Stimulated activated CD8-positive, alpha-beta memory T cell treated with anti-CD3 and anti-CD28 coated beads, Interleukin-15, amount 100 ng/mL, for 48 hours (primary cell): ENCODE measurements at places on chromosomes 6 and 20.

- no peak for DNase-seq
Measured at GRCh38 chr6:107805504-107805903, 18.6 kb downstream of the SCML4 start.

DNA sequence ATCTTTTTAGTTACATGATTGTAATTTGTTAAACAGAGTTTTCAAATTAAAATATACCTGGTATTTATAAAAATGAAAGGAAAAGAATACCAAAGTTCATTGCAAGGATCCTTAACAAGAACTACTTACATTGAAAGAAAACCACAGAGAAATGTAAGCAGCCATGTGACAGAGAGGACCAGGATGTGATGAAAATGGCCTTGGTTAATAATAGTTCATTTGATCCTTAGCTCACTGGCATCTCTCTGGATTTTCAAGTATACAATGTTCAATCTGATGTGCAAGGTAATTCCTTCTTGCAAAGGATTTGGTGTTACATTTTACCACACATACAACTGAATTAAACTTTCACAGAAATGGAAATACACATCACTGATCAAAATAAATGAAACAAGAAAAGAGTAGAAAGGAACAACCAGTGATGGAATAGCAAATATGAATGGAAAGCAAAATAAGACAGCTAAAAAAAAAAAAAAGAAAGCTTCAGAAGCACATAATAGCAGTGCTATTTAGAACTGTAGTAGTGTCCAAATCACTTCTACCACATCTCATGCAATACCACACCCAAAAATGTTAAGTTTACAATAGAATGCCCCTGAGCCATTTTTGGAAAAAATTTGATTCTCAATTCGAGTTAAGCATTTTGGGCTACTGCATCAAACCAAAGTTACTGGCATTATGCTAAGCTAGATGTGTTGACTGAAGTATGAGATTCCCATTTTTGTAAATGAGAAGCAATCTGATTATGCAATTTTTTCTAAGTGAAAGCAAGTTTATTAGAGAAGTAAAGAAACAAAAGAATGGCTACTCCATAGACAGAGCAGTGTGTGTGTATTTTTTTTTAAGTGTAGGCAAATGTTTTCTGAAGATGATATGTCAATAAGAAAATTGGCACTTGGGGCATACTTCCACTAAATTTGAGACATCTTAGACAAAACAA is 22.6 kb upstream of the HLA-A start:
- no peak for DNase-seq

DNA sequence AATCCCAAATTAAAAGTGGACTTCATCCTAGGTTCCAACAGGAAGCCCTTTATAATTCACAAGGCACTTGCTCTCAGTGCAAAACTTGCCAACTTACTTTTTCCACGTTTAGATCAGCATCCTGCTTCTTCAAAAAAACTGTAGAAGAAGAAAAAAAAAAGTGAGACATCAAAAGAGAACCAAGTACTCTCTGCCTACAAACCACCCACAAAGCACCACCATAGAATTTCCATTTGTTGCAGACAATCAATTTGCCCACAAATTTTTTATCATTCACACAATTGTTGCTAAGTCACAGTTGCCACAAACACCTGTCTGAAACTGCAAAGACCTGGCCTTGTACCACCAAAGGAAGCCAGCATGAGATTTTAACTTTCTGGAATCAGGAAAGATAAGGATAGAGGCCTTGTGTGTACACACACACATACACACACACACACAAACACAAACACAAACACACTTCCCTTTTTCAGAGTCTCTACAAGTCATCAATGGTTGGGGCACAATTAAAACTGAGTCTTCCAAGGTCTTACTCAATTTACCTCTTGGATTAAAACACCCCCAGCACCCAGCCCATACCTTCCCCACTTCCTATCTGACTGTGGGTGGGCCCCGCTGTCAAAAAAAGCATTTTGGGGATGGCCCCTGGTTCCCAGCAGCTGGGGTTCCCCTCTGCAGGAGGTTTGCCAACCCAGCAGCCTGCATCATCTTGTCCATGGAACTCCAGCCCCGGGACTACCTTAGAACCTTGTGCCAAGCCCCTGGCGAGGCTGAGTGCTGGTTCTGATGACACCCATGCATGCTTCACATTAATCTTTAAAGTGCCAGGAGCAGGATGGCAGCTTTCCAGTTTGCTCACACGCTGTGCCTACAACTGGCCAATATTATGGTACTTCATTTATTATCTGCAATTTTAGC is 26.5 kb downstream of the FYN start:
- no peak for DNase-seq

- no peak for DNase-seq
Measured at GRCh38 chr6:170272341-170273065, 18.4 kb downstream of the DLL1 start.

DNA sequence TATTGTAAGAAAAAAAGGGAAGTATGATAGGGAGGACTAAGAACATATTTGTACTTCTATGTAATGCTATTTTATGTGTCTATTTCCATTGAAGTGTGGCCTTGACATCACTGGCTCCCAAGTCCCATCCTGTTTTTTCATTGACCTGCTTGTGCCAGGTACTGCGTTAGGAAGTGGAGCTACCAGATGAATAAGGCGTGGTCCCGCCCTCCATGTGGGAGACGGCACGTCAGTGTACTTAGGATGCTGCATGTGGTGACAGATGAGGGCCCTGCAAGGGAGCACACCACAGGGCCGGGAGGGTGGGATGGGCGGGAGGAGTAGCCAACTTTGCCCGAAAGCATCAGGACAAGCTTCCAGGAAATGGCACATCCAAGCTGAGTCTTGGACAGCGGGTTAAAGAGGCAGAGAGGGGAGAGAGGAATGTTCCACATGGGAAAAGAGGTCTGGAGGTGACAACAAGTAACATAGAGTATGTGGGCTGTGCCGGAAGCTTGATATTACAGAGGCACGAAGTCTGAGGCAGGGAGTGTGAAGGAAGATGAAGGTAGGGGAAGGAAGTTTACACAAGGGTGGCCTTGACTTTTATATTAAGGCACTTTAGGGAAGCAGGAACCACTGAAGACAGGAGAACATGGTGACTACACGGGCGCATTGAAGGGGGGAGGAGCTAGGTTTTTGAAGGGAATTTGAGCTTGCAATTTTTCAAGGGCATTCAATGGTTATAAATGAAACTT is 140.6 kb downstream of the MTHFD1L start:
- no peak for DNase-seq

DNA sequence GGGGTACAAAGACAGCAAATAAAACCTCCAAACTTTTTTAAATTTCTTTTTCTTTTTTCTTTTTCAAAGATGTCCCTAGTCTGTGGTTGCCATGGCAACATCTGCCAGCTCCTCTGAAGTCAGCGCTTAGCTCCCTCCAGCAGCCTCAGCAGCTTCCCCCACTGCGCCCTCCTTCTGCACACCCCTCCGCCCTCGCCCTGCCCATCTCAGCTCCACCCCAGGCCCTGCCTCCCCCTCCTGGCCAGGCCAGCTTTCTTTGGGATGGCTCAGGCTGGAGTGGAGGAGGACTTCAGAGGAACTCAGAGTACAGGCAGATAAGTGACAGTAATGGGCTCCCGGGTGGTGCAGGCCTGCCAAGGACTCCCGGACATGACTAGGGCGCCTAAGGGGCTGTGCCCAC is 104.6 kb downstream of the LRFN2 start:
- no peak for DNase-seq

- no peak for DNase-seq
Measured at GRCh38 chr6:131784561-131784960, 23.3 kb upstream of the ENPP1 start.

DNA sequence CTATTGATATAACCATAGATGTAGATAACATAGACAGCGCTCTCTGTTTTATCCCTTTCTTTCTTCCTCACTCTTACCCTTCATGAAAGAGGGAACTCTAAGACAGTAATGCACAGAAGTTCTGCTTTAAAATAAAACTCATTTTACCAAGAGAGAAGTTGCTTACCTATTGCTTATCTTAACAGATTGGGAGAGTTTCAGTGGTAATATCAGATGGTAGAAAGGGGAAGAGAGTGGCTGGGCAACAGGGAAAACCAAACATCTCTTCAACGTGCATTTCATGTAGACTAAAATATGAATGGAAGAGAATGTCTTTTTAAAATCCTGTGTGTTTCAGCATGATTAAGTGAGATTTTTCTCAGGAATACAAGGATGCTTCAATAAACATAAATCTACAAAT is 45.3 kb upstream of the SIRPG start:
- no peak for DNase-seq

GRCh38 chr6:34248198-34248726 is 544 bp downstream of the SMIM29 start:
- DNase-seq: no peak

GRCh38 chr6:98433325-98434056 is 400.9 kb upstream of the POU3F2 start:
- DNase-seq: no peak

DNA sequence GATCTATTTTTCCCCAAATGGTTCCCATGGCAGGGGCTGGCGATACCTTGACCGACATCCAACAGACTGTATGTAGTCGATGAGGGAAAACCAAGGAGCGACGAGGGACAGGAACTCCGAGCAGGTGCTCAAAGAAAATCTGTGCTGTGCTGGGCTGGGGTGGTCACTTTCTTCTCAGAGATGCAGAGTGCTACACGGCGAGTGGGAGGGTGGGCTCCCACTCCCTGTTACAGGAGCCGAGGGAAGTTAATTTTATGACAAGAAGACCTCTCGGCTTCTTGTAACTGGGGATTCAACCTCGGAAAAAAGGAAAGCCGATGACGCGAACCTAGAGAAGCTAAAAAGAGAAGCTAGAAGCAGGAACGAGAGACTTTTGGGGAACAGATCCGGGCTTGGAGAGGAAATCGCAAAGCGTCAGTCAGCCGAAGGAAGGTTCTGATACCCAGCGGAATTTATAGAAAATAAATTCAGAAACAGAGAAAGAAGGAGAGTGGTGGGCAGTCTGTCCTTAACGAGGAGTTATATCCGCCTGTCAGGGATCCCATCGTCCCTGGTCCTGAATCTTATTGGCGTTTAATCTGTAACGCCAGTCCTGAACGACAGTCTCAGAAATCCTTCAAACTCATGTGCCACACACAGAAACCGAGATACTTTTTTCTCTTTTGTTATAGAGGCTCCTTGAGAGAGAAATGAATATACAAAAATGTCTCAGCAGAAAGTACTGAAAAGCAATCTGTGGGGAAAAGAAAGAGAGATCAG is 84.6 kb upstream of the ZNF322 start:
- DNase-seq: no peak

- no peak for DNase-seq
Measured at GRCh38 chr20:40268321-40269075, 420.5 kb downstream of the MAFB start.

- DNase-seq: no peak
Measured at GRCh38 chr6:138662471-138662870, 111.1 kb upstream of the CCDC28A start.

DNA sequence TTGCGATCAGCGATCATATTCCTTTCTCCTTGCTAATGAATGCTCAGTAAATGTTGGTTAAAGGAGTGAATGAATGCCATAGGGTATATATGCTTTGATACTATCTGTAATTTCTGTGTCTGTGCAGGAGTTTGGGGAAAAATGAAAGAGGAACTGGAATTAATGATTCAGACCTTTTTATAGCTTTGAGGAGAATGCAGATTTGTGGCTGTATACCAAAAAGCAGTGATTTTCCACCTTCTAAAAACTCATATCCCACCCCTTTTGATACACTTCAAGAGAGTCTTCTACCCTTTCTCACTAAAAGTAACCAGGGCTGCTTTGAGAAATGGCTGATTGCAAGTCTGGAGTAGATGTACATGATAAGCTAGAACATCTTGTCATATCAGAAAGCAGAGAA is 26.6 kb upstream of the SUMO4 start:
- no peak for DNase-seq

DNA sequence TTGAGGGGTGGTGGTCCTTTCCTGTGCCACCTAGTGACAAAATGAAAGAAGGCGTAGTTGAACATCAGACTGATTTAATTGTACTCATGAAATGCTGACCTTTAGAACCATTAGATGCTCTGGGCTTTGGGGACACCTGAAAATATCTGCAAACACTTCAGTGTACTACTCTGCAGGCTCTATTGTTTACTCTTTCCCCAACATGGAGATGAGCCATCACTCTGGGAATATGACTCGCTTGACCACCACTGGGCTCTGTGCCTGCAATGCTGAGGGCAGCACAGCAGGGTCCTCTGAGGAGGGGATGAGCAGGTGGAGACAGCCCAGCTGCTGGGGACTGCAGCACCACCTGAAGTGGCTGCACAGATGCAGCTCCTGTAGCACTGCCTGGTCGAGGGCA is 74.8 kb upstream of the SLC24A3 start:
- DNase-seq: no peak

GRCh38 chr6:136517002-136517401 is 33.2 kb downstream of the MAP7 start:
- DNase-seq: no peak

GRCh38 chr6:148869585-148869984 is 122.8 kb downstream of the UST start:
- no peak for DNase-seq

DNA sequence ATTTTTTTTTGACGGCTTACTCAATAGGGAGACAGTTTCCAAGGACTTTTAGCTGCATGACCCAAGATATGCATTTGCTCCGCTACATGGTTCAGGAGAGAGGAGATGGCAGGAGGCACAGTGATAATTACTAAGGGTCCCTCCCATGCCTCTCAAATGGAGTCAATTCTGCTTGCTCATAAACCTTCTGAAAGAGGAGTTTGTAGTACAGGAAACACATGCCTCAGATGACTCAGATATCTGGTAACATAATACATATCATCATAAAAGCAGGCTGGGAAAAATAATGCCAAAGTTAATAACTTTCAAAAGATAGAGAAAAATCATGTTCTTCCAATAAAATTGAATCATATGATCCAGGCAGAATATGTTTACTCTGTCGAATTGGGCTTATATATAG is 97.6 kb upstream of the DEFB112 start:
- no peak for DNase-seq
